ENCODE measurements at places on chromosomes 5 and 9. TPM values are rescaled to one million over a fixed set of nuclear protein-coding genes. Genes with fewer than 3 reads are reported as not detected.

PROB1 gene
- 2.7 TPM for total RNA-seq

PCDHB14 gene
- 8.0 TPM for total RNA-seq

TTLL11 gene
- total RNA-seq = 17.8 TPM

GLRA1 gene
- total RNA-seq = not detected

HCN1 gene
- total RNA-seq = 1.7 TPM

AGXT2 gene
- total RNA-seq = not detected

GRCh38 chr5:30040488-30041118 lies 1152.9 kb upstream of the CDH6 start:
- peak; percentile 62 for DNase-seq

DNA sequence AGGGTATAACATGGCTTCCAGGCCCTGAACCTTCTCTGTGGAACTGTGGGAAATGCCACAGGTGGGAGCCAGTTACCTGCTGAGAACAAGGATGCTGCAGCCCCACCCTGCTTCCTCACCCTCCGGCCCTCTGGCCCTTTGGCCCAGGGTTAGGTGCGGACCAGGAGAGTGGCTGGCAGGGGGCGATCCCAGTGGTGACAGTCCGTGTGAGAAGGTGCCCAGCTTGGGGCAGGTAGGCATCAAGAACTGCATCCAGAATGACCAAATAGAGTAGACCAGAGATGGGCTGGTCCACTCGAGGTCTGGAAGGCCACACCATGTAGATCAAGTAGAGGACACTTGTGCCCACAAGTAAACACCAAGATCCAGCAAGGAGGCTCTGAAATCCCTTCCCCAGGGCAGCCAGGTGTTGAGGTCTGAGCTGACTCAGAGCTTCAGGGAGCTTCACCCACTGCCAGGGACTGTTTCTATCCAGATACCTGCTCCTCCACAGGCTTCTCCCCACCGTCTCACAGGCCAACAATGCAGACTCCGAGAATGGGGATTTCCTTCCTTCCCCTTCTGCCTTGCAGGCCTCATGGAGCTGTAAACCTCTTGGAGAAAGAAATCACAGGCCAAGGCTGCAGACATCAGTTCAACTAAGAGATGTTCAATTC lies 61.4 kb upstream of the ZSWIM6 start:
- no peak for DNase-seq

DNA sequence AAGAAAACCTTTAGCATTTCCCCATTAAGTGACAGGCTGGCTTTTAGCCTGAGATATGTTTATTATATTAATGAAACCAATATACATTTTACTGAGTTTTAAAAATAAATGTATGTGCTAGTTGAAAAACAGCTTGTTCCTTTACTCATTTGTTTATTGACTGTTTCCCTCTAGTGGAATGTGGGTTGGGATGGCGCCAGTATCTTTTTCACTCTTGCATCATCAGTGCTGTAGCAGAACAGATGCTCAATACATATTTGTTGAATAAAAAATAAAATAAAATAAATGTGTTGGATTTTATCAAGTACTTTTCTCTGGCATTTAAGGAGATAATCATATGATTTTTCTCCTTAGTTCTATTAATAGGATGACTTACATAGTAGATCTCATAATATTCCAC lies 43.0 kb downstream of the FSTL4 start:
- peak; percentile 53 for DNase-seq

- DNase-seq = peak; percentile 59
Observed at GRCh38 chr9:16871336-16872151, 1.1 kb upstream of the BNC2 start.

DNA sequence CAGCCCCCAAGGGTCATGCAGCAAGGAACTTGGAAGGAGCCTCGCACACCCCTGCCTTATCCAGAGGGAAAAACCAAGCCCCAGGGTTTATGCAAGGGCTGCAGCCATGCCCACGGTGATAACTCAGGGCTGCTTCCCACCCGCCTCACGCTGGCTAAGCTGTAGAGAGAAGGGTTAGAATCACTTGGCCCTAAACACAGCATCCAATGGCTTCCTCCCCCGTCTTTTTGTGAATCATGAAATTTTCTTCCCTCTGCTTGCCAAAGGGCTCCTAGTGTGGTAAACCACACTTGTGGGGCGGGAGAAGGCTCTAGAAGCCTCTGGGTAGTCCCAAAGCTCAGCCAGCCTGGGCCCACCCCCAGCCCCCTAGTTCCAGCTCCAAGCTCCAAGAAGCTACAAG lies 55.9 kb upstream of the ORM1 start:
- DNase-seq = no peak

DNA sequence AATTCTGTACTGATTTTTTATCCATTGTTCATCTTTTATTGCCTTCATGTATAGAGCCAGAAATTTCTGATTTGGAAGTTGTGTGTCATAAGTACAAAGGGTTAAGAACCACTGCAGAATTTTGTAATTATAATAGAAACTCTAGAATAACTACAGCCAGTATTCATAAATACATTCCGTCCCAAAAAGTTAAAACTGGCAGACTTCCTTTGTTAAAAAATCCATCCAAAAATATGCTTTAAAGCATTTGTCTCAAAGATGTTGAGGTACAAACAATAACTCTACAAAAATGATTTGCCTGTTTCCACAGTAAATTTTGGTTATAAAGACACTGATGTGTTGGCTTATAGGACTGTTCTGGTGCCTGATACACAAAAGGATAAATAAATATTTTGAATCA lies 436.6 kb downstream of the DTWD2 start:
- no peak for DNase-seq

DNA sequence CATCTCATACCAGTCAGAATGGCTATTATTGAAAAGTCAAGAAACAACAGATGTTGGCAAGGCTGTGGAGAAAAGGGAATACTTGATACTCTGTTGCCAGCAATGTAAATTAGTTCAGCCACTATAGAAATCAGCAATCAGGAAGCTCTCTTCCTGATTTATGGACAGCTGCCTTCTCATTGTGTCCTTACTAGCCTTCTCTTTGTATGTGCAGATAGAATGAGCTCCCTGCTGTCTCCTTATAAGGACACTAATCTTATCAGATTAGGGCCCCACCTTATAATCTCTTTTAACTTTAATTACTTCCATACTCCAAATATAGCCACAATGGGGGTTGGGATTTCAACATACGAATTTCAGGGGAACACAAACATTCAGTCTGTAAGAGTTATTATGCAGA lies 38.0 kb downstream of the KCNV2 start:
- no peak for DNase-seq

GRCh38 chr5:32223972-32224609 lies 50.0 kb upstream of the GOLPH3 start:
- no peak for DNase-seq

- peak; percentile 11 for DNase-seq
Observed at GRCh38 chr9:89872913-89873707, 268.3 kb downstream of the GADD45G start.

DNA sequence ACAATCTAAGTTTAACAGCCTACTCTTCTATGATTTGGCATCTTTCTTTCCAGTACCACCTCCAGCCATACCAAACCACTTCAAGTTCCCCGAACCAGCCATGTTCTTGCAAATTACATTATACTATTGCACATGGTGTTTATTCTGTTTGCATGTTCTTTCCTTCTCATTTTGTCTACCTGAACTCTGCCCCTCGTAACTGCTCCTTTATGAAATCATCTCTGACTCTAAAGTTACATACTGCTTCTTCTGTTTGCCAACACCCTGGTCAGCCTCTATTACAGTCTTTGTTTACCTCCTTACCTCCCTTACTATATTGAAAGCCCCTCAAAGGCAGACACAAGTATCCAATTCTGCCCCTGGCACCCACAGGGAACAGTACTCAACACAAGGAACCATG lies 6.0 kb downstream of the PPP6C start:
- DNase-seq = no peak

DNA sequence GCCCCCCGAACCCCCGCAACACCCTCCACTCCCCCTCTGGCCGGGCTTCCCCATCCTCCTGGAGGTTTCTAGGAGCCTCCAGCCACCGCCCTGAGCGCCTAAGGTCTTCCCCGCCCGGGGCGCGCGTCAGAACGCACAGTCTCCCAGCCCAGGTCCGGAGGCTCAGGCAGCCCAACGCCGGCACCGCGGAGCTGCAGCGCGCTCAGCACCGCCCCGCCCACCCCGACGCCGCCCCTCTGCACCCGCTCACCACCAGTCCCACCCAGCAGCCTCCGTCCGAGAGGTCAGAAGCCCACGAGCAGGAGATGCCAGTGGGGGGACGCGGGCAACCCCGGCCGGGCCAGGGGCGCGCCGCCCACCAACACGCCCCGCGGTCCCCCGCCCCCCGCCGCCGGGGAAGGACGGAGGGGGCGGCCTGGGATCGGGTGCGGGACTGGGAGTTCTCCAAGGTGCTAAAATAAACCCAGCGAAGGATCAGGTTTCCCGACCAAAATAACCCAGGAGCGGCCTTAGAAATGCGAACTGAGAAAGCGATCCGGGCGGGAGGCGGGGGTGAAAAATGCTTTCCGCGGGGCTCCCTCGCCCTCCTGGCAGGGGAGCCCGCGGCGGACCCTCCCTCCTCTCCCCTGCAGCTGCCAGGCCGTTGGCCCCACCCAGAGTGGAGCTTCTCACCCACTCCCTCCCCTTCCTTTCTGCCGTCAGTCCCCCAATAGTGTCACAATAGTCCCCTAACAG lies 6.5 kb upstream of the FAM78A start:
- no peak for DNase-seq

DNA sequence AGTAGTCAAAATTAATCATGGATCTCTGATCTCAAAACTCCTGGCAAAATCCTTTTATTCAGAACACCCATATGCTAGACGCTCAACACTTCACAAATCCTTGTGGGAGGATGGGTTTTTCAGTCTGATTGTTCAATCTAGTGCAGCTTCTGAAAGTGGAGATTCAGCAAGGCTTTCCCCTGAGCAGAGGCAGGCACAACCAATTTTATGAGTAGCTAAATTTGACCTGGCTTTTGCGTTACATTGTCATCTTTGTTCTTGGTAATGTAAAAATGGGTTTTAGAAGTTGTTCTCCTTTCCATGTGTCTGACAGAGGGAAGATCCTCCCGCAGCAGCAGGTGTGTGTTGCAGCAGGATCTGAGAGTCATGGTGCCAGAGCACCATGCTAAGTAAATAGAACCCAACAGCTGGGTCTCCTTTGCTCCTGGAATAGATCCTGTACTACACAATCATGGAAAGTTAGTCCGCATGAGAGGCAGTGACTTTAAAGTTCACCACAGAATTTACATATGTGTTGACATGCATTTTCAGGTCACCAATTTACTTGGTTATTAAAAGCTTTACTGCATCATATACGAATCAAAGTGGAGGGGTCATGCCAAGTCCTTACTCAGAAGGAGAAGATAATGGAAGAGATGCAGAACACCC lies 70.1 kb upstream of the MEF2C start:
- no peak for DNase-seq

DNA sequence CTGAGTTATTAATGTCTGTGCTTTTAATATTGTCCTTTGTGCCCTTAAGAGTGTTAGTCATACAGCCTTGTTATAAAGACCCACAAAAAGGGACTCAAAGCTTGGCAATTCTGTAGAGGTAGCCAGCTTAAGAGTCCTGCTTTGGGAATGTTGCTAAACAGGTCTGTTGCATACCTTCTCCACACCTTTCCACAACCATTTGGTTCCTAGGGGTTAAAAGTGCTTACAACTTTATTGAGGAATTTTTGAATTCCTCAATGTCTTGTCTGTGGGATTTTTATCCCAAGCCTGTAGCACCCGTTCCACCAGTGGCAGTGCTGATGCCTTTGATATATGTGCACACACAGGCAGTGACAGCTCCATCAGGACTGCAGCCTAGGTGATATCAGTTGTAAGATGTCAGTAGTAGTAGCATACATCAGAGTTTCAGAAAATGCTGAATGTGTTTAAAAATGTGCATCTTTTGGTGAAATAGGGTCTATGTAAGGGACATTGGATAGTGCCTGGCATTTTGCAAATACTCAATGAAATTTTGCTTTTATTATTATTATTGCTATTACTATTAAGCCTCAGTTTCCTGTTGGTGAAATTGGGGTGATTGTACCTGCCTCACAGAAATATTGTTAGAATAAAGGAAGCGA lies 68.5 kb downstream of the WWC1 start:
- no peak for DNase-seq

GRCh38 chr9:18543406-18544192 lies 69.6 kb downstream of the ADAMTSL1 start:
- DNase-seq = no peak

DNA sequence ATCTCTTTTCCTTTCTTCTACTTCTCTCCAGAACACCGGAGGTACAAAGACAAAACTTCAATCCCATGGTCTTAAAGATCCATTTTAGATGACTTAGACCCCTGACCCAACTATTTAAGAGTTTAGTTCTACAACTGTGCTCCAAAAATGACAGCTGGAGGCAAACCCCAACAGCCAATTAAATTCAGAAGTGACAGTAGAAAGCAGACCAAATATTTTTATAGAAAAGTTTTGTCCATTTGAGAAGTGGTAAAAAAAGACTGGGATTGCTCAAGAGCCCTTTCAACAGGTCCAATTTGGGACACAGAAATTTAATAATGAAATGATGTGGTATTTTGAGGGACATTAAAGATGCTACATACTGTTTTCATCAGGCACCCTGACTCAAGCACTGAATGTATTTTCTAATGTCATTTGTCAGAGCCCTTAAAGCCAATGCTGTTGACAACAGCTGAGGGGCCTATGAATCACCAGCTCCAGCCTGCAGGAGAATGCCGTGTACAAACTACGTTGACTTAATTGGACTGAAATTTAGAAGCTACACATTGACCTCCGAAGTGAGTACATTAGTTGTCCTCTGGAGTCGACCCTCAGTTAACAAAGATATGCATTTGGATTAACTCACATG lies 147.5 kb upstream of the PIK3R1 start:
- DNase-seq = no peak

DNA sequence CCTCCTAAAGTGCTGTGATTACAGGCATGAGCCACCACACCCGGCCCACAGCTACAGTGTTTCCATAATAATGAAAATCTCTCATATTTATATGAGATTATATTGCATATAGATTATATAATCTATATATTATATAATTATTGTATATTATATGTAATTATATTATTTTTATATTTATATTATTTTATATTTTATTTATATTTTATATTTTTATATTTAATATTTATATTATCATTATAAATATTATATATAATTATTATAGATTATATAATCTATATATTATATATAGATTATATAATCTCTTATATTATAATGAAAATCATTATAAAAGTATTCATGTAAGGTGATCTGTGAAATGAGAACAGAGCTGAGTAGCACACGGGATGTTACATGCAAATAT lies 11.5 kb downstream of the ANKRD18B start:
- no peak for DNase-seq

DNA sequence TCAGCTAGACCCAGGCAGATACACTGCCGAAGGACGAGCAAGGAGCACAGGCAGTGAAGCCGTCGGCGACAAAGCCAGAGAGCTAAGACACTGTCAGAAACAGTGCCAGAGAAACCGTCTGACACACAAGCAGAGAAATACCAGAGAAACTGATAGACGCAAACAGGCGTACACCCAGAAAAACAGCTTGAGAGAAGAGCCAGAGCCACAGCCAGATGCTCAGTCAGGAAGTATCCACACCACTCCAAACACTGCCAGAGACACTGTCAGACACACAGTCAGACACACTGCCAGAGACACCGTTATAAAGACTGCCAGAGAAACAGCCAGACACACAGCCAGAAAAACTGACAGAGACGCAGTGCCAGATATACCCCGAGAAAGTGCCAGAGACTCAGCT lies 19.1 kb downstream of the CNTFR start:
- no peak for DNase-seq
